ENCODE measurements at places on chromosomes 5 and 9.

- no peak for DNase-seq
Observed at GRCh38 chr5:2701592-2701991, 49.9 kb downstream of the IRX2 start.

- DNase-seq = no peak
Observed at GRCh38 chr9:32136700-32137339, 247.6 kb upstream of the ACO1 start.

DNA sequence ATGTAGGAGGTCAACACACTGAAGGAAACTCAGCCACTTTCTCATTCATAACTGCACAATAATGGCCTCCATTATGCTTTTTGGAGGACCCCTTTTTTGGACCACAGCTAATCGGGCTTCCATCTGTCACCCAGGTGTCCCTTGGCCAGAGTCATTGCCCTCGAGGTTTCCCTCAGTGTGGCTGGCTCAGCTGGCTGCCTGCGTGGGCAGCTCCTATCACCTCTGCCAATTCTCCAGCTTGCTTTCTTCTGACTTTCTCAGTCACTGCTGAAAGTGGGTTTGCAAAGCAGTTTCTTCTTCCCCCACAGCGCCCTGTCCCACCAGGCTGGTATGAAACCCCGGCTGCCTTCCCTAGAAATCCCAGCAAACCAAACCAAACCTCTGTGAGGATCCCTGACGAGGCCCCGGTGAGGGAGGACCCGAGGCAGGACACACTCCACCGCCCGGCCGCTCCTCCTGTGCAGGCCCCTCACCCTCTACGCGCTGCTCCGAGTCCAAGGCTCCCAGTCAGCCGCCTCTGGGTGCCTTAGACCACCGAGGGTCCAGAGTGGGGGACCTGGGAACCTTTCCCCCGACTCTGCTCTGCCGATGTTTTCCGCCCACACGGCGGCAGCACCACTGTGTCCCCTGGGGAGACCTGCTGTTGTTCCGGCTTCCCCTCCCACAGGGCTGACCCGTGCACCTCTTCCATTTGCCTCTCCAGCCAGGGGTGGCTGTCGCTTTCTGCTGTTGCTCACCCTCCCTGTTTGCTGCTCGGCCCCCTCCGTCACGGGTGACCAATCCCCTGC is 109.5 kb downstream of the TENT4A start:
- DNase-seq = no peak

DNA sequence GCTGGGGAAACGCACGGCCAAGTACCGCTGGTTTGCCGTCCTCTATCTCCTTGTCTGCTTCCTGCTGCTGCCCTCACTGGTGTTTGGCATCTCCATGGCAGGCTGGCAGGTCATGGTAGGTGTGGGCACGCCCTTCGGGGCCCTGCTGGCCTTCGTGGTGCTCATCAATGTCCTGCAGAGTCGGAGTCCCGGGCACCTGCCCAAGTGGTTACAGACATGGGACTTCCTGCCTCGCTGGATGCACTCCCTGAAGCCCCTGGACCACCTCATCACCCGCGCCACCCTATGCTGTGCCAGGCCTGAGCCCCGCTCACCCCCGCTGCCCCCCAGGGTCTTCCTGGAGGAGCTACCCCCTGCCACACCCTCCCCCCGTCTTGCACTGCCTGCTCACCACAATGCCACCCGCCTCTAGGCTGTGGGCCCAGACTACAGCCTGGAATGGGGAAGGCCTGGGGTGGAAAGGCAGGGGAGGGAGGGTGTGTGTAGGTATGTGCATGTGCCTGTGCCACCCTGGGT is 2.5 kb downstream of the PFN3 start:
- DNase-seq = no peak

- no peak for DNase-seq
Observed at GRCh38 chr5:18686253-18686652, 1052.0 kb downstream of the TAF11L14 start.

- DNase-seq = no peak
Observed at GRCh38 chr5:51172903-51173626, 210.2 kb upstream of the ISL1 start.

DNA sequence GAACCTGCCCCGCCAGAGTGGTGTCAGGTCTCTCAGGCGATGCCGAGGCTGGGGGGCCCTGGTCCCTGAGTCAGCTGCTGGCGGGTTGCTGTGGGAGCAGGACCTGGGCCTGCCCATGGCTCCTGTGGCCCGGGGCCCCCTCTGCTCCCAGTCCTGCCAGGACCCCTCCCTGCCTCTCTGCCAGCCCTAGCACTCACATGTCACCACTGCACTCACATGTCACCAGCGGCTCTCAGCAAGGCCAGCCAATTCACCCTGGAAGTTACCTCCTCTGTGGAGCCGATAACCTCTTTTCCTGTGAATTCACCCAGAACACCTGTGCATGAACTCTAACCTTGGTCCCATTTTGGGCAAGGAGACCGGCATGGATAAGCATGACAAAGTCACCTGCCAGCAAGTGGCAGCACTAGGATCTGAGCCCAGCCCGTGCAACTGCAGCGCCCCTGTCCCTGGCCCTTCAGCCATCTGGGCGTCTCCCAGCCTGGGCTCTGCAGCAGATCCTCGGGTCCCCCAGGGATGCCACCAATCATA is 170.2 kb downstream of the GAPVD1 start:
- DNase-seq = no peak

- DNase-seq = no peak
Observed at GRCh38 chr9:117622347-117622746, 81.9 kb upstream of the TLR4 start.

DNA sequence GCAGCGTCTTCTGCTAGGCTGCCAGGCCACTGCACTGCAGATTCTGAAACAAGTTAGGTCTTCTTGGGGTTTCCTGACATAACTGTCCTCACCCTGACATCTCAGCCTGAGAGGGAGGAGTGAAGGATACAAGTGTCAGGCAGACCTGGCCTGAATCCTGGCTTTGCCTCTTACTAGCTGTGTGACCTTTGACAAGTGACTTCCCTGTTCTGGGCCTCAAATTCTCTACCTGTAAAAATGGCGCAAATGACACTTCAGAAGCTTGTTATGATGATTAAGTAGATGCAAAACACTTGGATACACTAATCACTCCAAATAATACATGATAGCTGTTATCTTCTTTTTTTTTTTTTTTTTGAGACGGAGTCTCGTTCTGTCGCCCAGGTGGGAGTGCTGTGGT is 119.2 kb upstream of the BOD1 start:
- no peak for DNase-seq

- DNase-seq = no peak
Observed at GRCh38 chr5:180563994-180564393, 27.3 kb downstream of the SCGB3A1 start.

DNA sequence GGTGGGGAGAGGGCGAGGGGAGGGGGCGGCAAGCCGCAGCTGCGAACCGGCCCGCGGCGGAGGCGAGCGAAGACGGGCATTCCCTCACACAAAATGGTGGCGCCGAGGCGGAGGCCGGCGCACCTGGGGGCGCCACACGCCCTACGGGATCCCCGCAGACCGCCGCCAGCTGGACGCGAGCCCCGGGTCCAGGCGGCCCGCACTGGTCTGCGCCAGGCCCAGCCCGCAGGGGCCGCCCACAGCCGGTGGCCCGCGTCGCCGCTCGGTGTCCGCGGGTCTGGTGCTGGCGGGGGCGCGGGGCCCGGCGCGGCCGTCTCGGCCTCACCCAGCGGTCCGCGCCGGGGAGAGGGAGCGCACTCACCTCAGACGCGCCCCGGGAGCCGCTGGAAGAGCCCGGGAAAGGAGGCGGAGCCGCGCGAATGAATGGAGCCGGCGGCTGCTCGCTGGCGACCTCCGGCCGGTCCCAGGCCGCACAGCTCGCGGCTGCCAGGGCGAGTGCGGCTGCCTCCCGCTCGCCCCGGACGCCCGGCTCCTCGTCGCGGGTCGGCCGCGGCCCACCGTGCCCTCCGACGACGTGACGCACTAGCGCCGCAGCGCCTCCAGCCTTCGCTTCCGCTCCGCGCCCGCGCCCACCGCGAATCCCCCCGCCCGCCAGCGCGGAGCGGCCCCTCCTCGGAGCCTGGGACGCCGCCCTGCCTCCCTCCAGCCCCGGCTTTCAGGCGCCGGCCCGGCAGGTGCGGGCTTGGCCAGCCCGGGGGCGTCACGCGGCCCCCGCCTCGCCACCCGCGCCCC is at the start of gene FAM169A:
Gene FAM169A, minus strand, starts transcription at position 584 of the 792 bp plus-strand sequence. CDS start 24,711 bp downstream, outside the sequence.
- peak; percentile 36 for DNase-seq

All from T-helper 17 cell (primary cell).